ENCODE measurements at places on chromosomes 4 and X. TPM values are rescaled to one million over a fixed set of nuclear protein-coding genes. Genes with fewer than 3 reads are reported as not detected.
A peak's percentile ranks its signal among the peaks of the same experiment; 100 is the strongest.

- DNase-seq, result no peak
- no peak overlapping the region for H3K4me3 ChIP-seq
- no peaks in the 10 kb centered on the region for H3K27me3 ChIP-seq
- H3K4me1 ChIP-seq, result no peaks in the 10 kb centered on the region
- H3K36me3 ChIP-seq, result no peaks in the 10 kb centered on the region
These were observed 90.7 kb downstream of the GRIA3 start for GRCh38 chrX:123274796-123275195.

GRCh38 chr4:55578341-55579010 lies 13.6 kb downstream of the PDCL2 start:
- no peak overlapping the region for H3K4me3 ChIP-seq
- DNase-seq, result no peak
- H3K4me1 ChIP-seq, result no peaks in the 10 kb centered on the region
- no peaks in the 10 kb centered on the region for H3K27me3 ChIP-seq

- H3K4me3 ChIP-seq, result no peak overlapping the region
- peaks cover 39% of the 10 kb centered on the region for H3K4me1 ChIP-seq
- DNase-seq, result peak; percentile 41
- no peaks in the 10 kb centered on the region for H3K36me3 ChIP-seq
These were observed 8.5 kb upstream of the AKAP17A start for GRCh38 chrX:1582686-1583437.

DNA sequence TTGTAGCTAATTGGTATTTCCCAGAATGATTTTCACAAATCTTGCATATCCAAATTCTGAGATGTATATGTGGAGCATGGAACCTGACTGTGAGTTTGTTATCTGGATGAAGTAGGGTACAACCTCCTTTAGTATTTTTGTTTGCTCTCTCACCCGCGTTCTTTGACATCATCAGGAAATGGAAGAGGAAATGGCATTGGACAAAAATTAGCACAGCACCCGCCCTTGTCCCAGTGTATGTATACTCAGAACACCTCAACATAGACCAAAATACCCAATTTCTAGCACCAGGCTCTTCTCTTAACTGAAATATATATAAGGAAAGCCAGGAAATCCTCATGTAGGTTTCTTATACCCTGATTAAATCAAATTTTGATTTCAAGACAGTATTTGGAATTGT lies 6.9 kb upstream of the PGRMC2 start:
- H3K27ac ChIP-seq, result no peak overlapping the region
- DNase-seq, result no peak
- H3K36me3 ChIP-seq, result no peaks in the 10 kb centered on the region
- H3K27me3 ChIP-seq, result no peaks in the 10 kb centered on the region

DNA sequence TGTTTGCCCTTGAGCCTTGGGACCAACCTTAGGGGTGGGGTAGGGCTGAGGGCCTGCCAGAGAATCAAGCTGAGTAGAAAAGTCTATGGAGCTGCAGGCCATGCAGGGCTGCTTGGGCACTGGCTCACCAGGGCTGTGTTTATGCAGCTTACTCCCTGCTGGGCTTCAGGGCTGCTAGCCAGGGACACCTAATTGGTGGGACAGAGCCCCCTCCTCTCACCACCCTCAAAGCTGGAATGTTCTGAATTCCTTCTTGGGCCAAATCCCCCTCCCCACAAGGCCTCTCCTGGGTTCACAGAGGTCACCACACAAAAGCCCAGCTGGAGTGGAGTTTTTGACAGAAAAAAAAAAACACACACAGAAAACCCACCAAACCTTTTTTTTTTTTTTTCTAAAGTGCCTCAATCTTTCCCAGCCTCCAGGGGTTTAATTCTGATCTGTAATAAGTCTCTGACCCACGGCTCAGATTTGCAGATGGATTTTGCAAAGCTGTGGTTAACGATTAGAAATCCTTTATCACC lies at the start of gene CLDN2:
TSS of gene CLDN2 (plus strand) at position 471 of the 521 bp plus-strand sequence. CDS start 7,827 bp downstream, outside the sequence.
- DNase-seq, result no peak
- H3K36me3 ChIP-seq, result no peaks in the 10 kb centered on the region
- H3K27ac ChIP-seq, result no peak within 1 kb of the TSS
- H3K4me1 ChIP-seq, result peaks cover 17% of the 10 kb centered on the region

DNA sequence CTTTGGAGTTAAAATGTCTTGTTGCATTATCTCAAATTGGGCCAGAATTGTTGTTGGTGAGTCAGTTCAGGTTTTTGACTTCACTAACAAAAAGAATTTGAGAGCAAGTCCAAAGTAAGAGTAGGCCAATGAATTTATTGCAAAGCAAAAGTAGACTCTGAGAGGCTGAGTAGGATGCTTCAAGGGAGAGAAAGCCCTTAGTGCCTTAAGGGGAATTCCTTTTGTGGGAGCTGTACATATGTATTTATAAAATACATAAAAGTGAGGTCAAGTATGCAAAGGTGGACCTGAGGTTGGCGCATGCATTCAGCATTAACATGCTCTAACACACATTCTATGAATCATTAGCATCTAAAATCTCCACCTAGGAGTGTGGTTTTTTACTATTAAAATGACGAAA lies 565.4 kb downstream of the GRXCR1 start:
- DNase-seq, result no peak
- H3K4me1 ChIP-seq, result no peaks in the 10 kb centered on the region
- no peak overlapping the region for H3K4me3 ChIP-seq
- H3K36me3 ChIP-seq, result no peaks in the 10 kb centered on the region

GRCh38 chr4:66372706-66373105 lies 702.4 kb upstream of the EPHA5 start:
- no peaks in the 10 kb centered on the region for H3K36me3 ChIP-seq
- no peak overlapping the region for H3K27ac ChIP-seq
- H3K4me3 ChIP-seq, result no peak overlapping the region
- H3K27me3 ChIP-seq, result no peaks in the 10 kb centered on the region

- no peaks in the 10 kb centered on the region for H3K36me3 ChIP-seq
- H3K4me1 ChIP-seq, result peaks cover 10% of the 10 kb centered on the region
- H3K4me3 ChIP-seq, result no peak overlapping the region
- no peaks in the 10 kb centered on the region for H3K27me3 ChIP-seq
- H3K27ac ChIP-seq, result no peak overlapping the region
These were observed 9.7 kb upstream of the PLAC8 start for GRCh38 chr4:83124111-83124780.

GRCh38 chr4:138507522-138507921 lies 265.4 kb upstream of the SLC7A11 start:
- H3K4me1 ChIP-seq, result no peaks in the 10 kb centered on the region
- no peak overlapping the region for H3K27ac ChIP-seq
- no peak for DNase-seq
- no peak overlapping the region for H3K4me3 ChIP-seq
- H3K27me3 ChIP-seq, result no peaks in the 10 kb centered on the region

GRCh38 chr4:71110499-71110898 lies 117.0 kb downstream of the DCK start:
- no peak for DNase-seq
- H3K27ac ChIP-seq, result no peak overlapping the region
- no peaks in the 10 kb centered on the region for H3K27me3 ChIP-seq
- no peak overlapping the region for H3K4me3 ChIP-seq
- H3K4me1 ChIP-seq, result peaks cover 27% of the 10 kb centered on the region

Gene FAM47A
- total RNA-seq, result not detected

Gene EGFL6
- not detected for total RNA-seq

Gene AWAT2
- total RNA-seq, result not detected

Gene MXRA5
- total RNA-seq, result not detected

All from CD4-positive, alpha-beta T cell (primary cell).